Stimulated activated CD4-positive, alpha-beta T cell treated with anti-CD3 and anti-CD28 coated beads, Interleukin-4, amount 100 ng/mL, for 48 hours (primary cell): ENCODE measurements at places on chromosomes 2 and 18.

- no peak for DNase-seq
Observed at GRCh38 chr2:71948781-71949536, 198.7 kb downstream of the CYP26B1 start.

DNA sequence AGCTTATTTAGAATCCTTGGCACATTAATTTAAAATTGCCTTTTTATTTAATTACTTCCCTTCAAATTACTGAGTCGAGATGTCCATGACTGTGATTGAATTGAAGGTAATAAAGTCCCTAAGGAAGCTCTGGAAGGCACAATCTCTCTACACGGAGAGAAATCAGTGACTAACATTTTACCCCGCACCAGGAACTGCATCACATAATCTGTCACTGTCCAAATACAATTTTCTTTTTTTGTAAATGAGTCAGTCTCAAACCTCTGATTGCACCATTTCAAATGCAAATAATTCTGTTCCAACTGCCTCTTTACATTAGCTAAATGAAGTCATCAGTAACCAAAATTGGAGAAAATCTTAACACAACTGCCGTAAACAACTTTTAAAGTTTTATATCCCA, 311.9 kb downstream of the CCDC178 start:
- DNase-seq, result no peak

DNA sequence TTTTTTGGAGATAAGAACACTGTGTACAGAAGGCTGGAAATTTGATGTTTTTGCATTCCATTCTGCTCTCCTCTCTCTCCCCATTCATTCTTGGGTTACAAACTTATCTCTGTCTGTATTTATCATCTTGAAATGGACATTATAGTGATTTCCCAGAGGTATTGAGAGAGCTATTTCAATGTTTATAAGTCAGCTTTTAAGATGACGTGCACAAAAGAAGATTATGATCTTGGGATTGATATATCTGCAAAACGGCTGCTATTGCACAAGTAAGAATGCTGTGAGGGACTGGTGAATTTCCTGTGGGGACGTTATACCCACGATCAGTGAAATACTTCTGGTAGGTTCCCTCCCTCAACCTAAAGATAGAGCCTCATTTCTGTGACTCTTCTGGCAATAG, 61.0 kb upstream of the DTNA start:
- DNase-seq, result no peak

DNA sequence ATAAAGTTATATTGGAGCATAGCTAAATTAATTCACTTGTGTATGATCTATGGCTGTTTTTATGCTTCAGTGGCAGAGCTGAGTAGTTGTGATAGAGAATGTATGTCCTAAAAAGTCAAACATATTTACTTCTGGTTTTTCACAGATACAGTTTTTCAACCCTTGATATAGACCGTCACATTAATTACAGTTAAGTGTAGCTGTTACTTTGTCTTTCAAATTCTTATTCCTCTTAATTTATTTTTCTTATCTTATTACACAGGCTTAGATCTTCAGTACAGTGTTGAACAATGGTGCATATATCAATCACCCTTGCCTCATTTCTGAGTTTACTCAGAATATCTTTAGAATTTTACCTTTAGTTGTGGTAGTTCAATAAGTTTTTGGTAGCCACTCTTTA, 12.2 kb upstream of the CYRIA start:
- no peak for DNase-seq

DNA sequence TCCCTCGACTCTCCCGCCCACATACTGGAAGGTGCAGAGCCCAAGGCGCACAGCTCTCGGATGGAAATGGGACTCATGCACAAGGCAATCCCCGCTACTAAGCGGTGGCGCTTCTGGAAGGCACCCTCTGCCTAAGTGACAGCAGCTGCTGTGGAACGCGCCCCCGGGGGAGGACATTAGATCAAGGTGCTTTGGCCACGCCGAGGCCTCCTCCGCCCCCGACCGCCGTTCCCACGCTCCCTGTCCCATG, 202 bp downstream of the MCEE start:
- DNase-seq, result no peak
